Anterior cingulate cortex (tissue), 58 donors: ENCODE measurements at places on chromosomes 7 and 10.

DNA sequence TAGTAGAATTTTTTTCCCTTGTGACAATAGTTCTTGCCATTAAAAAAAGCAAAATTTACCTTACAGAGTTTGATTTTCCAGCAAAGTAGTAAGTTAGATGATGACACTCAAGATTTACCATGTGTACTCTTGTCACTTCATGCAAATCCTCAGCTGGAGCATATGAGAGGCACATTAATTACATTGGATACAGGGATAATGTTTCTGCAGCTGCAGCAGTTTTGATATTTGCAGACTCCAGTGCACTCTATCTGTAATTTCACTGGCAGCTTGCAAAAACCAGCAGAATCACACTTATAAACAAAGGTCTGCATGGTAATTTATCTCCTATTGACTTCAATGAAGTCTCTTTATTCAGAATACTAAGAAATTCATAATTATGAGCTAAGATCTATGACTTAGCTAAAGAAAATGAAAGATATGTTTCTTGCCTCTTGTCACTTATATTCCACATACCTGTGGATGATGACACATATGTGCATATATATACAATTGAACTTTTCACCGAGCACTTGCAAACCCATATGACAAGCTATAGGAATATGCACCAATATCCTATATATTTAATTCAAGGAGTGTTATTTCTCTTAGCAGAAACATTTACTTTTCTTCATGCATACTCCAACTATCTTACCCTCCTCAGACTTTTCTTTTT lies 530.6 kb downstream of the PHTF2 start:
- no peak for DNase-seq

DNA sequence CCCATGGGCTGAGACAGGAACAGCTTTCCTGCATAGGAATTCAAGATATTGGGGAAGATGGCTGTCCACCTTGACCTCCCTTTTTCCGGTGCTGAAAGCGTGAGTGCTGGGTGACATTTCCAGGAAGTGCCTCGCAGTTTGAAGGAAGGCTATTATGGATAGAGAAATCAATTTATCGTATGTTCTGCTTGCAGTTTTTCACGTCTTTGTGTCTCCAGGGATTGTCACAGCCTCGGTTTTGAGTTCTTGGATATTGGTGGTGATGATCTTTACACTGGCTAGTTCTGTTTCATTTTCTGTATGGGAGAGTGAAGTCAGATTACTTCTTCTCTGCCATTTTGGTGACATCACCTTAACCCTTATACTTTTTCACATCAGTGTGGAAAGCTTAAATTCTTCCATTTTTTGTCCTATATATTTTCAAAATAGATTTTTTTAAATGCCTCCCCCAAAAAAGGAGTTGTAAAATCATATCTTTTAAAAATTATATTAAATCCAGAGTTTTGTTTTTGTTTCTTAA lies 102.5 kb upstream of the APBB1IP start:
- no peak for DNase-seq

DNA sequence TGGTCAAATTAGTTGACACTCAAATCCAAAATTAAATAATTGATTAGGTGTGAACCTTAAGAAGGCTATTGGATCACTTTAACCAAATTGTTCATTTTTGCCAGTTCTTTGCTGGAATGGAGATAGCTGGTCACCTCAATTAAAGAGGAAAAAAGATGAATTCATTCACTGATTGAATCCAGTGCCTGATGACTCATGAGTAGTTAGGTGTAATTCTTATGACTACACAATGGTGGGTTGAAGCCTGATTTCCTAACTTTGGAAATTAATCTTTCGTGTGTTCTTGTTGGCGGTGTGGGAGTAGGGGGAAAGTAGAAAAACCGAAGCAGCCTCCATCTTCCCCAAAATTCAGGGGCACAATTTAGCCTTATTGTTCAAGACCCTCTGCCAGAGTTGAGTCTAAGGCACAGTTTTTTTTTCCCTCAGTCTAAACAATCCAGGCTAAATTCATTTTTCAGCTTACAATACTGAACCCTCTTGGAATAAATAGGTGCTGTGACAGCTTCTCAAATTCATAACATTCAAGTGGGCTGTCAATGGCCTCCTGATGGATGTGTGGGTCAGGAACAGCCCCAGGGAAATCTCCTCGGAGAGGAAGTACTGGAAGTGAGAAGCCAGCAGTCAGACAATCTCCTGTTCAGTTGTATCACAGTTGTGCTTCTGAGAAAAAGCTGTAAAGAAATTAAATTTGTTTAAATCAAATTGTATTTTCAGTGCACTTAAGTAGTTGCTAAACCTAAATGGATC lies 356.6 kb downstream of the BBS9 start:
- no peak for DNase-seq

DNA sequence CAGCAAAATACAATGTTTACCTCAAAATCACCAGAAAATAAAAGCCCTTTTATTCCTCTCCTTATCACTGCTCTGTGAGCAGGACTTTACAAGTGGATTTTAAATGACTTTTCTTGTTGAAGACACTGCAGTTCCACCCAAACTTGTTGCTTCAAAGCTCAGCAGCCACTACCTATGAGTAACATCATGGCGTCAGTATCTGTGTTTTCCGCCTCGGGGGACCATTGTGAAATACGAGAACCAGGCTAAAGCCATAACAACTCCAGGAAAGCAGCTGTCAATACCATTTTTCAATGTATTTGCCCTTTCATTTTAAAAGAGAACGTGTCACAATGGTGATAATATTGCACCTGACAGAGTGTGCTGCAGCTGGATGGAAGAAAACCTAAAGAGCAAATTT lies 284.0 kb upstream of the RNF32 start:
- no peak for DNase-seq

- DNase-seq, result no peak
Measured at GRCh38 chr7:52257890-52258289, 777.5 kb upstream of the POM121L12 start.

GRCh38 chr7:95481271-95482165 lies 4.2 kb upstream of the ASB4 start:
- DNase-seq, result no peak

- DNase-seq, result no peak
Measured at GRCh38 chr7:142587578-142588191, 161.6 kb upstream of the PRSS1 start.

DNA sequence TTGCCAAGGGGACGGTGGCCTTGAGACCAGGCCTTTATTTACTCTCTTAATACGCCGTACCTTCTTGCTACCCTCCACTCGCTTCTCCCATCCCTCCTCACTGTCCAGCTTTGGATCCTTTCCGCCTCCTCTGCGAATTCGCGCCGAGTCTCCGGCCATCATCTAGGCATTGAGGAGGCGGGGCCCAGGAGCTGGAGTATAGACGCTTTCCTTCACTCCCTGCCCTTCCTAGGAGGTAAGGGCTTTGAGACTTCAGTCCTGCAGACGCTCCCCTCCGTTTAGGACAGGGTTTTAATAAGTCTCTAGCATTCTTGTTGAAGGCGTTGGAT lies 538 bp downstream of the TFAM start:
- DNase-seq, result no peak
